Upper lobe of left lung (tissue), 6 donors: ENCODE measurements at places on chromosomes 16 and 17. TPM values are rescaled to one million over a fixed set of nuclear protein-coding genes. Genes with fewer than 3 reads are reported as not detected.
A peak's percentile ranks its signal among the peaks of the same experiment; 100 is the strongest.

- H3K27me3 ChIP-seq, result no peaks in the 10 kb centered on the region
- peak; percentile 83 for DNase-seq
- no peak overlapping the region for H3K27ac ChIP-seq
- H3K4me3 ChIP-seq, result no peak overlapping the region
- H3K36me3 ChIP-seq, result no peaks in the 10 kb centered on the region
Measured at GRCh38 chr17:42116705-42117396, 4.3 kb downstream of the KAT2A start.

DNA sequence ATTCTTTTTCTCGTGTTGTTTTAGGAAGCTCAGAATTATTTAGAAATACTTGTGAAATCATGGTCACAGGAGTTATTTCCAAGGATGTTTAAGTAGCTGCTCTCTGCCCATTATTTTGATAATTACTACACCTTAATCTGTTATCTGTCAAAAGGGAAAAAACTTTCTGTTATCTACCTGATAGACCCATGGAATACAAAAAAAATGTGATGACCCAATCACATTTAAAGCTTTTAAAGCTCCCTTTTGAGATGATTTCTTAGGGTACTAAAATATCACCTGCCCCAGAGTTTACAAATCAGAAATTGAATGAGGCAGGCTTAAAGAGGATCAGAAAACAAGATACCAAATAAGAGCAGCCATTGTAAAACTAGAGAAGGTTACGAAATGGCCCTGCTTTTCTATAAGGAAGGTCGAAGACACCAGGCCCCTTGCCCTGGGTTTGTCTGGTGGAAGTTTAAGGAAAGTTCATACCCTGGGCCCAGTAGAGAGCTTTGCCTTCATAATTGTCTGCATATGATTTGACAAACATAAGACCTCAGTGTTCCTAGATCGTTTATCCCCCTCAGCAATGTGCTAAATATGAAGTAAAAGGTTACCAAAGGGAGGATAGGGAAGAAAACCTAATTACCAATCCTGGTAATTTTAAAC is 149.9 kb upstream of the TBX2 start:
- H3K27me3 ChIP-seq, result no peaks in the 10 kb centered on the region
- DNase-seq, result no peak
- no peak overlapping the region for H3K4me3 ChIP-seq
- peak overlapping the region; percentile 79 for H3K27ac ChIP-seq
- peaks cover 45% of the 10 kb centered on the region for H3K4me1 ChIP-seq
- no peaks in the 10 kb centered on the region for H3K36me3 ChIP-seq

- H3K27ac ChIP-seq, result no peak overlapping the region
- no peak overlapping the region for H3K4me3 ChIP-seq
- no peaks in the 10 kb centered on the region for H3K27me3 ChIP-seq
- no peak for DNase-seq
- H3K4me1 ChIP-seq, result no peaks in the 10 kb centered on the region
Measured at GRCh38 chr16:49353680-49354079, 19.9 kb upstream of the C16orf78 start.

The IGF2BP1 gene
- not detected for total RNA-seq

- H3K27ac ChIP-seq, result no peak overlapping the region
- H3K27me3 ChIP-seq, result no peaks in the 10 kb centered on the region
- H3K4me1 ChIP-seq, result no peaks in the 10 kb centered on the region
- no peak overlapping the region for H3K4me3 ChIP-seq
- peaks cover 3% of the 10 kb centered on the region for H3K36me3 ChIP-seq
Measured at GRCh38 chr16:88487920-88488851, 35.1 kb downstream of the ZFPM1 start.

- no peak overlapping the region for H3K4me3 ChIP-seq
- no peaks in the 10 kb centered on the region for H3K4me1 ChIP-seq
- no peaks in the 10 kb centered on the region for H3K36me3 ChIP-seq
Measured at GRCh38 chr16:14454391-14454790, 175.7 kb downstream of the PARN start.

The TMC7 gene
- total RNA-seq, result 6.0 TPM

DNA sequence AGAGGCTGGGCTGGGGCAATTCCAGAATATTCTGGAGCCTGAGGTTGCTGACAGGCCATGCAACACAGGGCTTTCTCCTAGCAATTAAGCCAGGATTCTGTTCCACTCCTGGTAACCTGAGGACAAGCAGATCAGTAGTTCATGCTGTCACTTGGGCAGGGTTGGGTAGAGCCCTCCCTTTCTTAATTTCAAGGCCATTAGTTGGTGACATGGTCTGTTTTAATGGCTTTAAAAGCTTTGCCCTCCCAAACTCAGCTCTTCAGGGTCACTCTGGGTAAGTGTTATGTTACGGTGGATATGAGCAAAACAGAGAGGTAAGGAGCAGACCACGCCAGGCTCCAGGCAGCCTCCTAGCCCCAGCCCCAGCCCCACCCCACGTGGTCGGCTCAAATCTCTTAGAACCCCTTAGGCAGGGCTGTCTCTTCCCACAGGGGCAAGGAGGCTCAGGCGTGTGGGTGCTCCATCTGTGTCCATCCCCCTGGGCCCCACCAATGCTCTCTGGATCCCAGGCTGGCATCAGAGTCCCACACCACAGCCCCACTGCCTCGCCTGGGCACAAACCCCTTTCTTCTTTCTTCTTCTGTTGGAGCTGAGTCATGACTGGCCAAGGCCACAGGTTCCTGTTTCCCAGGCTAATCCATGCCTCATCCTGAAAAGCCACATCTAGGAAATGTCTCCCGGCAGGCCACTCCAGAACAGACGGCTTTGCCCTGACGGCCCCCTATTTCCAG is 27.5 kb downstream of the CEP295NL start:
- H3K27ac ChIP-seq, result peak overlapping the region; percentile 50
- H3K27me3 ChIP-seq, result no peaks in the 10 kb centered on the region
- H3K4me1 ChIP-seq, result peaks cover 8% of the 10 kb centered on the region
- no peak for DNase-seq
- H3K4me3 ChIP-seq, result no peak overlapping the region

DNA sequence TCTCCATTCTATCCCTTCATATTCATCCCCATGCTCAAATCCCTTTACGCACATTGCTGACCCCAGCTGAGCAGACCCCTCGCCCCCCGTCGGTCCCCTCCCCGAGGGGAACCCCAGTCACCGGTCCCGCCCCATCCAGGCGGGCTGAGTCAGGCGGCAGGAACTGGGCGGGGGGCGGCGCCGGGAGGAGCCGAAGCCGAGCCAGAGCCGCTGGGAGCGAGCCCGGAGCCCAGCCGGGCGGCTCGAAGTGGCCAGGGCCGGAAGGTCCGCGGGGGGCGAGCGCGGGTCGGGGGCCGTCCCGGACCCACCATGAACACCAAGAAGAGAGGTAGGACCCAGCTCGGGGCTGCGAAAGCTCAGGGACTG is 8.6 kb downstream of the RIPOR1 start:
- DNase-seq, result peak; percentile 93
- peak overlapping the region; percentile 65 for H3K4me3 ChIP-seq
- H3K27ac ChIP-seq, result peak overlapping the region; percentile 96
- peaks cover 25% of the 10 kb centered on the region for H3K36me3 ChIP-seq

The DUSP3 gene
- 104 TPM for total RNA-seq

The TMEM204 gene
- total RNA-seq, result 36.9 TPM

The LPO gene
- total RNA-seq, result not detected

DNA sequence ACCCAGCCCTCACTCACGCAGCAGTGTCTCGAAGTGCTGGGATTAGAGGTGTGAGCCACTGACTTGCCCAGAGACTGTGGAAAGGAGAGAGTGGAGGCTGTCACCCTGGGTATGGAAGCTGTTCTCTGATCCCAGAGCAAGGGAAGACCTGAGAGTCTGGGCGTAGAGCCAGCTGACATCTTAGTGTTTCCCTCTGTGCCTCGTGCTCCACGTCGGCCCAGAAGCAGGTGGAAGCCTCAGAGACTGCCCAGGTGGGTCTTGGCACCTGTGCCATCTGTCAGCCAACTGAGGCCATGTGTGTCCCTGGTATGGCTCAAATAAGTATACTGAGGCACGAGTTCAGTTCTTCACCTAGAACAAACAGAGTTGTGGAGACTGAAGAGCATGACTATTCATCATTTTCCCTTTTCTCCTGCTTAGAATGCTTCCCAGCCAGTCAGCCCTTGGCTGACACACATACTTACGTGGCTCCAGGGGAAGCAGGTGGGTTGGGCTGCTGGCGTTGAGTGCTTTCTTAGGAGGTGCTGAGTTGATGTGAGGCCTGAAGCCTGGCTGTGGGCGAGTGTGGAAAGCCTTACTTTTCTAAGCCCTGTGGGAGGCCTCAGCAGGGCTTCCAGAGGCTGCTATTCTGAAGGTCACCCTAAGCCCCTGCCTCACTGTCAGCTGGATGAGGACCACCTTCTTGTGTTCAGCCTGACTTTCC is 8.1 kb downstream of the CTRL start:
- no peak for DNase-seq
- H3K27me3 ChIP-seq, result no peaks in the 10 kb centered on the region
- H3K4me3 ChIP-seq, result no peak overlapping the region
- H3K27ac ChIP-seq, result no peak overlapping the region

GRCh38 chr16:67959536-67960329 is 8.7 kb downstream of the SLC12A4 start:
- no peak overlapping the region for H3K4me3 ChIP-seq
- no peaks in the 10 kb centered on the region for H3K27me3 ChIP-seq
- H3K36me3 ChIP-seq, result peaks cover 38% of the 10 kb centered on the region
- peak; percentile 51 for DNase-seq

The PTX4 gene
- total RNA-seq, result not detected

DNA sequence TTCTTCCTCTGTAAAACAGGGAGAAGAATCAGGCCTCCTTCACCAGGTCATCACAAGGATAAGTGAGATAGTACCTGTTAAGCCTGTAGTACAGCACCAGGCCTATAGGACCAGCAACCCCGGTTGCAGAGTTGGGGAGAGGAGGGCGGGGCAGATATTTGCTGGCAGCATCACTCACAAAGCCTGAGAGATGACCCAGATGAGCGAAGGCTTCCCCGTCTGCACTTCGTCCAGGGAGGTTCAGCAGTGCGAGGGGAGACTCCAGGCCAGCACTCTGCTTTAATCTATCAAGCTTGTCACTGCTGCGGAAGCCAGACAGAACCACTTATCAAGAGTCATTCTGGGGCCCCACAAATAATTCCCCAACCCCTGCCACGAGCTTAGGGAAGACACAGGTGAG is 15.8 kb upstream of the RBBP6 start:
- H3K27ac ChIP-seq, result no peak overlapping the region
- H3K4me1 ChIP-seq, result no peaks in the 10 kb centered on the region
- no peak overlapping the region for H3K4me3 ChIP-seq

DNA sequence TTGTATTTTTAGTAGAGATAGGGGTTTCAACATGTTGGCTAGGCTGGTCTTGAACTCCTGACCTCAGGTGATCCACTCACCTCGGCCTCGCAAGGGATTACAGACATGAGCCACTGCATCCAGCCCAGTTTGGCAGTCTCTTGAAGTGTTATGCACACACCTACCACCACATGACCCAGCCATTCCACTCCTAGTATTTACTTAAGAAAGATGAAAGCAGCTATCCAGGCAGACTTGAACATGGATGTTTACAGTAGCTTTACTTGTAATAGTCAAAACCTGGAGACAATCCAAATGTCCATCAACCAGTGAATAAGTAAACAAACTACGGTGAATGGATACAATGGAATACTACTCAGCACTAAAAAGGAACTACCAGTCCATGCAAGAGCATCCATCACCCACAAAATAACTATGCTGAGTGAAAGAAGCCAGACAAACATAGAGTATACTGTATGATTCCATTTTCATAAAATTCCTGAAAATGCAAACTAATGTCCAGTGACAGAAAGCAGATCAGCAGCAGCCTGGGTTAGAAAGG is 37.8 kb upstream of the RASD1 start:
- H3K36me3 ChIP-seq, result no peaks in the 10 kb centered on the region
- no peak for DNase-seq
- H3K4me3 ChIP-seq, result no peak overlapping the region
- H3K4me1 ChIP-seq, result peaks cover 11% of the 10 kb centered on the region
- no peaks in the 10 kb centered on the region for H3K27me3 ChIP-seq
- H3K27ac ChIP-seq, result no peak overlapping the region

The TERB1 gene
- total RNA-seq, result not detected

- H3K36me3 ChIP-seq, result no peaks in the 10 kb centered on the region
- no peak for DNase-seq
- H3K4me1 ChIP-seq, result peaks cover 8% of the 10 kb centered on the region
- peak overlapping the region; percentile 24 for H3K4me3 ChIP-seq
Measured at GRCh38 chr17:3535253-3535995, 22.2 kb downstream of the TRPV3 start.

DNA sequence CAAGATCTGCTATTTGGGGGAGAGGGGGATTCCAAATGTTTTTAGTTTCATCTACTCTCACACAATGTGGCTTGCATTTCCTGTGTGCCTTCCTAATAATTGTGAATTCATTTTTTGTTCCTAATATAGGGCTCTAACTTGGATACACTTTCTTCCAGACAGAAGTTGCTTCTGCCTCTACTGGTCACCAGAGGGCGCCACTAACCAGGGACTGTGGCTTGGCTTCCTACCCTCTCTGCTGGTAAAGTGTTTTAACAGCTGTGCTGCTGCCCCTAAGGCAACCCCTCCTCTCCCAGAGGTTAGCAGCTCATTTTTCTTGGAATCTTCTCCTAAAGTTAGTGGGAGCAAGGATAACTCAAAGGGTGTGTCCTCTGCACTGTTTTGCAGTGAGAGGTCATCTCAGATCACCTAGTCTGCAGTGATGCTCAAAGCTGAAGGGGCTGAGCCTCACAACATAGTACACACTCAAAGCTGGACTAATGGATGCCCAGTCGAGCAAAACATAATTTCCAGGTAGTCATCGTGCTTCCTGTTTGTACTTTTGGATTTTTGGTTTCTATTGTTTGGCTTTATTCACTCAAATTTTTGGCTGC is 5.0 kb upstream of the PRSS54 start:
- no peak for DNase-seq
- H3K4me1 ChIP-seq, result no peaks in the 10 kb centered on the region

- peaks cover 9% of the 10 kb centered on the region for H3K4me1 ChIP-seq
- H3K4me3 ChIP-seq, result no peak overlapping the region
- peak; percentile 19 for DNase-seq
- H3K27me3 ChIP-seq, result no peaks in the 10 kb centered on the region
- H3K36me3 ChIP-seq, result peaks cover 10% of the 10 kb centered on the region
Measured at GRCh38 chr16:3637371-3637923, 17.0 kb upstream of the DNASE1 start.

DNA sequence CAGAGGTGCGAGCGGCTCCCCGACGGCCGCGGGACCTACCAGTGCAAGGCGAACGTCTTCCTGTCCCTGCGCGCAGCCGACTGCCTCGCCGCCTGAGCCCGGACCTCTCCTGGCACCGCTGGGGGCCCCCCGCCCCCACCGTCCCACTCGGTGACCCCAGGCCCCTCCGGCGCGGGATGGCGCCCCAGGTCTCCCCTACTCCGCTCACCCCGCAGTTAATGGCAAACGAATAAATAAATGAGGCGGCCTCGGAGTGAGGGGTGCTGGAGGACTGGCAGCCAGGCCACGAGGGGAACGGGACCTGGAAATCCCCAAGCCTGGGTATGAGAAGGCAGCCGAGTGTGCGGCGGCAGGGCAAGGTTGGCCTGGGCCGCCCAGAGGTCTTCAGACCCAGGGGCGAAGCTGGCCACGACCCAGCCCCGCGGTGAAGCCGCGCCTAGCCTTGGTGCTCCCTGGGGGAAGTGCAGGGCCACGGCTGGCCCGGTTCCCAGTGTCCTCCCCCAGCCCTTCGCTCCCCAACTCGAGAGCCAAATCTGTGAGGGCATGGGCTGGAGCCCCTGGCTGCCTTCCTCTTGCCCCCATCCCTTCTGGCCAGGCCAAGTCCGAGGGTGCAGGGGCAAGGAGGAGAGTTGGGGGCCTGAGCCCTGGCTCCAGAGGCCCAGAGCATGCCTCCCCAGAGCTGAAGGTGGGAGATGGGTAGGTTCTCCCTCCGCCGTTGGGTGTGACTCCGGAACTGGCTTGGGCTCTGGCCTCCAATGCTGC is 796 bp downstream of the NPB start:
- H3K36me3 ChIP-seq, result peaks cover 6% of the 10 kb centered on the region
- H3K4me1 ChIP-seq, result peaks cover 12% of the 10 kb centered on the region
- H3K27me3 ChIP-seq, result no peaks in the 10 kb centered on the region
- H3K27ac ChIP-seq, result no peak overlapping the region
- peak overlapping the region; percentile 38 for H3K4me3 ChIP-seq

The ASB16 gene
- not detected for total RNA-seq
